ENCODE measurements at places on chromosomes 12 and 14. TPM values are rescaled to one million over a fixed set of nuclear protein-coding genes. Genes with fewer than 3 reads are reported as not detected.

DNA sequence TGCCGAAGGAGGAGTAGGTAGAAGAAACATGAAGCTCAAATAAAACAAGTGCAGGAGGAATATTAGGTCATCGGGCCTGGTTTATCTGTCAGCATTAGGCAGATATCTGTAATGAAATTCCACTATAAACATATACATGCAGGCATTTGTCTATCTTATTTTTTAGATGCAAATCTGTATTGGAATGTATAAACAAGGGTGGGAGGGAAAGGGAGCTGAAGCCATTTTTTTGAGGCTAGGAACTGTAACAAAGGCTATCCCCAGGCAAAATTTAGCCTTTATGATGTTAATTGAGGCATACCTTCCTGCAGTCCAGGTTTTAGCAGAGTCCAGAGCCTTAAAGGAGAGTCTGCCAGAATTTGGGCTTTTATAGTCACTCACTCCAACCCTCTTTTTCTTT lies 72.5 kb downstream of the PHLDA1 start:
- H3K27ac ChIP-seq = peak overlapping the region; percentile 75
- peaks cover 7% of the 10 kb centered on the region for H3K36me3 ChIP-seq
- DNase-seq = no peak

GRCh38 chr12:111672822-111673381 lies 12.9 kb downstream of the BRAP start:
- no peaks in the 10 kb centered on the region for H3K27me3 ChIP-seq
- DNase-seq = no peak
- H3K4me1 ChIP-seq = no peaks in the 10 kb centered on the region
- no peak overlapping the region for H3K4me3 ChIP-seq
- peaks cover 45% of the 10 kb centered on the region for H3K36me3 ChIP-seq

The POTEG gene
- total RNA-seq = not detected

- peaks cover 6% of the 10 kb centered on the region for H3K36me3 ChIP-seq
- no peak for DNase-seq
- H3K27ac ChIP-seq = peak overlapping the region; percentile 2
- peaks cover 22% of the 10 kb centered on the region for H3K4me1 ChIP-seq
Measured at GRCh38 chr14:32259368-32260013, 56.4 kb upstream of the RNU6-8 start.

DNA sequence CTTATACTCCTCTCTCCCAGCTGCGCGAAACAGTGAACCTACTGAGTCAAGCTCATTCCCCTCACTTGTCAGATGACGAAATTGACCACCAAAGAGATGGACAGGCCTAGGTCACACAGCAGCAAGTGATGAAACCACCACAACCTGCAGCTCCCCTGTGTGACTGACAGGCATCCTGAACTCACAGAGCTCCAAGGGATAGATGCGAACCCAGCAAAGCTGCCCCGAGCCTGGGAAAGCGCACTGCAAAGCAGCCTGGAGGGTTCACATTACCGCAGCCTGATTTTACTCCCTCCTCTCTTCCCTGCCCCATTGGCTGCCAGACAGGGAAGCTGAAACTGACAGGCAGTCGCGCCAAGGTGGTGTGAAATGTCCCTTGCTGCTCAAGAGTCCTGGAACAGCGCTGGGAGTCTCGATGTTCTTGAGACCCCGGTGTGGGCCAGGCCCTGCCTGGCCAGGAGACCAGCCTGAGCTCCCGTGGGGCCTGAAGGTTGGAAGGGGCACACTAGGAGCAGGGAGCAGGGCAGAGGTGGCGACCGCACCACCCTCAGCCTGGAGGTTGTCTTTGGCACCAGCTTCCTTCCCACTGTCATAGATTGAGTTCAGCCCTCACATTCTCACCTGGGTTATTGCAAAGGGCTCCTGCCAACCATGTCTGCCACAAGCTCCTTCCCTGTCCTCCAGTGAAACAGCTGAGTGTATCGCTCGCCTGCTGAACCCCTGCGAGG lies 36.3 kb downstream of the SNRNP35 start:
- no peak for DNase-seq
- H3K36me3 ChIP-seq = no peaks in the 10 kb centered on the region
- no peak overlapping the region for H3K27ac ChIP-seq
- H3K27me3 ChIP-seq = no peaks in the 10 kb centered on the region
- H3K4me3 ChIP-seq = no peak overlapping the region
- no peaks in the 10 kb centered on the region for H3K4me1 ChIP-seq
